SK-N-SH (cell line): ENCODE measurements at places on chromosomes 2 and 18. TPM values are rescaled to one million over a fixed set of nuclear protein-coding genes. Genes with fewer than 3 reads are reported as not detected.

- H3K36me3 ChIP-seq: peaks cover 35% of the 10 kb centered on the region; the same call in 1 of the 2 replicates
- H3K4me1 ChIP-seq: peaks cover 36% of the 10 kb centered on the region
- no peak for DNase-seq
- no peak overlapping the region for H3K4me3 ChIP-seq
- H3K27me3 ChIP-seq: no peaks in the 10 kb centered on the region
These were observed 154.1 kb downstream of the SMAD7 start for GRCh38 chr18:48796491-48797205.

- no peaks in the 10 kb centered on the region for H3K4me1 ChIP-seq
- H3K27me3 ChIP-seq: no peaks in the 10 kb centered on the region
- no peak overlapping the region for H3K4me3 ChIP-seq
- no peak overlapping the region for H3K27ac ChIP-seq
These were observed 8.6 kb downstream of the MCEE start for GRCh38 chr2:71121479-71121878.

GRCh38 chr2:46955764-46956163, 40.2 kb upstream of the MCFD2 start:
- H3K4me1 ChIP-seq: peaks cover 2% of the 10 kb centered on the region; the same call in 1 of the 2 replicates
- DNase-seq: no peak
- no peak overlapping the region for H3K4me3 ChIP-seq

DNA sequence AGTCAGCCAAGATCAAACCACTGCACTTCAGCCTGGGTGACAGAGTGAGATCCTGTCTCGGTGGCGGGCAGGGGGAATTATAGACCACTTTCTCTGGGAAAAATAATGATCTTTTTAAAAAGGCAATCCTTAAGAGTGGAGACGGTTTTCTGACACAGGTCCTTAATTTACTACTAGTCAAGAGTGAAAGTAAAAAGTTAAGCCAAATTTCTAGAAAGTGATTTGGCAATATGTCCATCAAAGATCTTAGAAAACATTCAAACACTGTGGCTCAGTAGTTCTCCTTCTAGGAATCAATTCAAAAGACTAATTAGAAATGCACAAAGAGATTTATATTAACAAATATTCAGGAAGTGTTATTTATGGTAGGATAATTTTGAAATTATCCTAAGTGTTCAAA, 148.5 kb upstream of the DNMT3A start:
- H3K27me3 ChIP-seq: no peaks in the 10 kb centered on the region
- DNase-seq: no peak
- H3K4me1 ChIP-seq: no peaks in the 10 kb centered on the region; the same call in 1 of the 2 replicates
- H3K4me3 ChIP-seq: no peak overlapping the region
- H3K27ac ChIP-seq: no peak overlapping the region
- H3K36me3 ChIP-seq: no peaks in the 10 kb centered on the region

- no peaks in the 10 kb centered on the region for H3K27me3 ChIP-seq
- H3K4me1 ChIP-seq: no peaks in the 10 kb centered on the region; the same call in 1 of the 2 replicates
- H3K27ac ChIP-seq: no peak overlapping the region
- H3K36me3 ChIP-seq: no peaks in the 10 kb centered on the region
- no peak for DNase-seq
These were observed 151.1 kb downstream of the PRKCE start for GRCh38 chr2:45802499-45803138.

DNA sequence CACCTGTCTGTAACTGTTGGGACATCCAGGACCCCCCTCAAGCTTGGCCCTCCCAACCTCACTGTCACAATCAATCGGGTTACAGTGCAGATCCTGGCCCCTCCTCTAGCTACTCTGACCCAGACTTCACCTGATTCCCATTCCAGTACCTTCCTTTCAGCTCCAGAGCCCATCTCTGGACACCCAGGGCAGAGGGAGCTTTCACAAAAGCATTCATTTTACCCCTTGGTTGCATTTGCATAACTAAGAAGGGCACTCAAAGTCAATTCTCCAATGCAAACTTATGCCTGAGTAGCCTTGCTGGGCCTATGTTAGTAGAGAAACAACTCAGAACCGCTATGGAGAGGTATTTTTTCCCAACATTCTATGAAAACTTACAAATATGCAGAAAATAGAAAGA, 7.4 kb downstream of the ZAP70 start:
- H3K4me3 ChIP-seq: no peak overlapping the region
- no peak for DNase-seq
- no peaks in the 10 kb centered on the region for H3K36me3 ChIP-seq

- no peaks in the 10 kb centered on the region; the same call in 1 of the 2 replicates for H3K27me3 ChIP-seq
- H3K27ac ChIP-seq: peak overlapping the region; percentile 50
These were observed 540.1 kb downstream of the NRXN1 start for GRCh38 chr2:50491541-50492476.

- no peak for DNase-seq
- peaks cover 87% of the 10 kb centered on the region for H3K36me3 ChIP-seq
- H3K27ac ChIP-seq: no peak overlapping the region
- H3K4me1 ChIP-seq: no peaks in the 10 kb centered on the region
- H3K27me3 ChIP-seq: no peaks in the 10 kb centered on the region
These were observed 25.7 kb downstream of the MSH6 start for GRCh38 chr2:47808614-47809013.

- H3K27ac ChIP-seq: no peak overlapping the region
- no peaks in the 10 kb centered on the region for H3K4me1 ChIP-seq
- no peaks in the 10 kb centered on the region for H3K36me3 ChIP-seq
- H3K4me3 ChIP-seq: no peak overlapping the region
These were observed 56.3 kb downstream of the TLK1 start for GRCh38 chr2:171104379-171104778.

- no peaks in the 10 kb centered on the region for H3K36me3 ChIP-seq
- DNase-seq: peak; percentile 39
- H3K27ac ChIP-seq: no peak overlapping the region
- no peaks in the 10 kb centered on the region; the same call in none of the 2 replicates for H3K4me1 ChIP-seq
- no peak overlapping the region for H3K4me3 ChIP-seq
These were observed 80.3 kb downstream of the DYNAP start for GRCh38 chr18:54671291-54671881.

DNA sequence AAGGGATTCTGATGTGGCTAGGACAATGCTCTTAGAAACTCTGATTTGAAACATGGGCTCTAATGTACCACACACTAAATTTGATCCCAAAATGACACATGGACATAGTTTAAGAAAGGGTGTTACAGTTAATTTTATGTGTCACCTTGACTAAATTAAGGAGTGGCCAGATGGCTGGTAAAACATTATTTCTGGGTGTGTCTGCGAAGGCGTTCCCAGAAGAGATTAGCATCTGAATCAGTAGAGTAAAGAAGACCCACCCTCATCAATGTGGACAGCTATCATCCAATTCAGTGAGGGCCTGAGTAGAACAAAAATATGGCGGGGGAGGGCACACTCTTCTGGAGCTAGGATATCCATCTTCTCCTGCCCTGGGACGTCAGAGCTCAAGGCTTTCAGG, 283.1 kb upstream of the CHAC2 start:
- no peak for DNase-seq
- H3K27ac ChIP-seq: no peak overlapping the region
- no peaks in the 10 kb centered on the region for H3K36me3 ChIP-seq

DNA sequence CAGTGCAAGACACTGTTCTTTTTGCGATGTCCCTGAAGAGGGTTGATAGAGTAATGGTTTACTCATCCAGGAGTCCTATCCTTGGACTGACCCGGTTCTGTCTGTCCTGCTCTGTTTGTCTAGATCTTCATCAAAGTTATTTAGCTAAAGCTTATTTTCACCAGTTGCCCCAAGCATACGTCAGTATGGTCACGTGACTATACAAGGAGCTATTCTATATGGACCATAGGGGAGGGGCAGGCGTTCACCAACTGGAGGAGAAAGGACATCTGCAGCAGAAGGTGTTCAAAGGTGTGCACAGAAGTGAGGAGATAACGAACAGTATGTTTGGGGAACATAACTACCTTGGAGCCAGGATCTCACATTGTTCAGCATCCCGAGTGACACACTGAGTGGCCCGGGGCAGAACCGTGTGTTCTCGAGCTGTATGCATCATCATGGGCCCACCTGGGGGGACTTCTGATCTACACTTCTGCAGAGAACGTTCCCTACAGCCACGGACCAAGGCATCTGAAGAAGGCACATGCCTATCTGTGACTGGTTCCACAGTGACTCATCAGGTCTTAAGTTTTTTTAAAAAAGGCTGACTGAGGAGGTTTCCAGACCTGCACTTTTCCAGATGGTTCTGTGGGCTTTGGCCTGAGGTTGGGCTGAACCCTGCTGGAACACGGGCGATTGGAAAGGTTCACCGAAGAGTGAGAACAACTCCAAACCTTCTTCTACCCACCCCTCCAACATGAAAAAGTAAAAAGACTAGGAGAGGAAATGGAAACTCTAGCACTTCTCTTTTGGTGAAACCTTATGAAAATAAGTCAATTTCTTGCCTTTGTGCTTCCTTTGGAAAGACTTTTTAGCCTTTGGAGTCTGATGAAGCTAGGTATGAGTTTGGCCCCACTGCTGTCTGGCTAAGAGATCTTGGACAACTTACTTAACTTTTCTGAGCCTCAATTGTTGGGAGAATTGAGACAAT, 68.6 kb upstream of the YWHAQ start:
- no peak overlapping the region for H3K4me3 ChIP-seq
- H3K27me3 ChIP-seq: no peaks in the 10 kb centered on the region
- DNase-seq: no peak
- H3K36me3 ChIP-seq: no peaks in the 10 kb centered on the region
- H3K27ac ChIP-seq: no peak overlapping the region

DNA sequence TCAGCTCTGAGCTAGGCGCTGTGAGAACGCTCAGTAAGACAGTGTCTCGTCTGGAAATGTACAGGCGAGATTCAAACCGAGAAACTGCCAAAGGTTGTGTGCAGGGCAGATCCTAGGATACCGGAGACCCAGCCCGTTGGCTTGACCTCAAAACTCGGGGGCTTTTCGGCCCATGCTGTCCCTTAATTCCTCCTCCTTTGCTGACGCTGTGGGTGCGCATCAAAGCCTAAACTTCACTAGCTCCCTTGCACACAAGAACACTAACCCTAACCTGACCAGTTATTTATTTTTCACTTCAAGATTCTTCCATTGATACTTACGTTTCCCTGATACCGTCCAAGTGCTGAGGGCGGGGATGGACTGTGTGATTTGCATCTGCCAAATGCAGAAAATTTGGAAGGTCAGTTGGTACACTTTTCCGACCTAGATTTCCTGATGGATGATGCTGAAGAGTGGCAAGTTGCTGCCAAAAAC, 1.0 kb upstream of the AAK1 start:
- H3K4me3 ChIP-seq: peak overlapping the region; percentile 84
- no peak for DNase-seq
- H3K4me1 ChIP-seq: peaks cover 26% of the 10 kb centered on the region

- no peaks in the 10 kb centered on the region for H3K36me3 ChIP-seq
- no peaks in the 10 kb centered on the region for H3K4me1 ChIP-seq
- H3K27me3 ChIP-seq: no peaks in the 10 kb centered on the region; the same call in 1 of the 2 replicates
- no peak for DNase-seq
- no peak overlapping the region for H3K27ac ChIP-seq
These were observed 26.6 kb upstream of the ANKRD62 start for GRCh38 chr18:12066910-12067511.

DNA sequence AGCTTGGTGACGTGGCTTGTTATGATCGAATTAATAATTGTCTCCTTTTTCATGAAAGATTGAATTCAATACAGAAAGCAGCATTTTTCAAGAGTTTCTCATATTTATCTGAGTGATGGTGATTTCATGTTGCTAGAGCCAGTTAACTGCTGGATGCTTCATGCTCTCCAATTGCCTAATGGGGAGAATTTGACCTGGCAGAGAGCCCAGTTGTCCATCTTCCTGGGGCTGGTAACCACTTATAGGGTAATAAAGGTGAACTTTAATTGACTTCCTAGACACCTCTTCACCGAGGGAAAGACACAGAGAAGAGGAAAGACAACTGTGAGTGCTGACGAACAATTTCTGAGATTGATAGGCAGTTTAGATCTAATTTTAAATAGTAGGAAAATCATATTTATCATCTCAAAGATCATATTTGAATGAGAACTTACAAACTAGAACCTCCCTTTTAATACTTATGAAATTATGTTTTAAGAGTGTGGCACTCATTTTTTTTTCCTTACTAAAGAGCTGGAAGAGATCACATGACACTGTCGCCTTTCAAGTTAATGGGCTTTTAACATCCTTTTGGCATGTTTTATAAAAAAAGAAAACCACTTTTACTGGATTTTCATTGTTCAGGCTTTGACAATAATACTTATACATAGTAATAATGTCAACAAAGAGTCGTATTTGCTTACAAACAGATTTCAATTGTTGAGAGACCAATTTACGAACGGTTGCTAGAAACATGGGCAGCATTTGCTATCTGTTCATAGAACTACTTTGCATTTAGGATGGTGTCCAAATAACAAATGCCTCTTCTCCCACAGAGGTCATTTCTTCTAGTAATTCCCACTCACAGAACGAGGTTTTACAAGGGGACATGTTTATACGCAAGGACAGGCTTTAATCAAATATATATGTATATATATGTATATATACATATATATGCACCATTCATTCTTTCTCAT, 153.3 kb downstream of the RAPGEF4 start:
- H3K4me3 ChIP-seq: no peak overlapping the region
- peaks cover 52% of the 10 kb centered on the region for H3K4me1 ChIP-seq
- no peaks in the 10 kb centered on the region for H3K36me3 ChIP-seq
- DNase-seq: peak; percentile 32
- H3K27ac ChIP-seq: no peak overlapping the region

- H3K36me3 ChIP-seq: no peaks in the 10 kb centered on the region
- no peak for DNase-seq
- H3K4me1 ChIP-seq: no peaks in the 10 kb centered on the region
- H3K27me3 ChIP-seq: no peaks in the 10 kb centered on the region
- no peak overlapping the region for H3K4me3 ChIP-seq
These were observed 62.1 kb downstream of the HNMT start for GRCh38 chr2:138026111-138027020.

DNA sequence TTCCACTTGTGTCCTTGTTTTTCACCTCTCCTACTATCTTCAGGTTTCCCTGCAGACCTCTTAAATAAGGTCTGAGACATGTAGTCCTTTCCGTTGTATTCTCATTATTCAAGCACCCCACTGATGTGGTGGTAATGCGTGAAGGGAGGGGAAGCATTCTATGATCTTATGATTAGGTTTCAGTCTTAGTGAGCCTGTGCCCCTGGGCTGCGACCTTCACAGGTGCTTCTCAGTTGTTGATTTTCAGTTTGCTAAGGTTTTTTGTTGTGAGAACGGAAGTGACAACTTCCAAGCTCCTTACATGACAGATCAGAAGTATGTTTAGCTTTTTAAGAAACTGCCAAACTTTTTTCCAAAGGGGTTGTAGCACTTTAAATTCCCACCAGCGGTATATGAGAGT, 41.3 kb downstream of the VPS54 start:
- H3K4me1 ChIP-seq: no peaks in the 10 kb centered on the region
- no peak overlapping the region for H3K4me3 ChIP-seq
- H3K36me3 ChIP-seq: peaks cover 56% of the 10 kb centered on the region
- no peaks in the 10 kb centered on the region for H3K27me3 ChIP-seq
- DNase-seq: no peak

Gene NOSTRIN
- polyA plus RNA-seq: not detected in 2 replicates

Gene IHH
- 0.03 TPM in 1 of 2 replicates, not detected in the other for polyA plus RNA-seq

Gene EGR4
- polyA plus RNA-seq: 0.02 TPM in 1 of 2 replicates, not detected in the other

Gene LYPD6B
- 17.0 and 18.2 TPM in 2 replicates for polyA plus RNA-seq

Gene NPAS2
- 40.1 and 58.5 TPM in 2 replicates for polyA plus RNA-seq

Gene TSPYL6
- polyA plus RNA-seq: not detected in 2 replicates
